ENCODE measurements at places on chromosomes 3 and 15. TPM values are rescaled to one million over a fixed set of nuclear protein-coding genes. Genes with fewer than 3 reads are reported as not detected.

GRCh38 chr15:87591582-87591981 lies 665.0 kb downstream of the NTRK3 start:
- H3K27me3 ChIP-seq, result no peaks in the 10 kb centered on the region
- H3K36me3 ChIP-seq, result no peaks in the 10 kb centered on the region
- H3K27ac ChIP-seq, result no peak overlapping the region
- H3K4me1 ChIP-seq, result no peaks in the 10 kb centered on the region

Gene SCN11A
- total RNA-seq, result 0.16 TPM

DNA sequence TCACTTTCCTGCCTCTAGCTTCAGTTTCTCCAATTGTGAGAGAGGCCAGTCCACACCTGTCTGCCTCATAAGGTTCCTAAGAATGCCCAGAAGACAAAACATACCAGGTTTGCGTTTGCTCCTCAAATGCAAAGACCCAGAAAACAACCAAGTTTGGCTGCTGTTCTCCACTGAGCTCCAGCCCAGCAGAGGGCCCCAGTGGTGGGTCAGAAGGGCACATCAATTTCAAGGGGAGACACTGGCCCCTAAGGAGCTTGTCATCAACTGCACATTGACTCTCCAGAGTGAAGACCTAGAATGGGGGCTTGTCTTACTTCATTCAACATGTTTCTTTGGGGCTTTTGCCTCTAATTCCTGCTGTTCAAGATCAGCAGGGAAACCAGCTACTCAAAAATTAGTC lies 127.9 kb upstream of the SLC6A11 start:
- no peak overlapping the region for H3K4me3 ChIP-seq
- no peak overlapping the region for H3K27ac ChIP-seq
- H3K4me1 ChIP-seq, result no peaks in the 10 kb centered on the region
- H3K36me3 ChIP-seq, result no peaks in the 10 kb centered on the region
- peaks cover 5% of the 10 kb centered on the region for H3K27me3 ChIP-seq

Gene ADPRH
- 43.8 TPM for total RNA-seq

DNA sequence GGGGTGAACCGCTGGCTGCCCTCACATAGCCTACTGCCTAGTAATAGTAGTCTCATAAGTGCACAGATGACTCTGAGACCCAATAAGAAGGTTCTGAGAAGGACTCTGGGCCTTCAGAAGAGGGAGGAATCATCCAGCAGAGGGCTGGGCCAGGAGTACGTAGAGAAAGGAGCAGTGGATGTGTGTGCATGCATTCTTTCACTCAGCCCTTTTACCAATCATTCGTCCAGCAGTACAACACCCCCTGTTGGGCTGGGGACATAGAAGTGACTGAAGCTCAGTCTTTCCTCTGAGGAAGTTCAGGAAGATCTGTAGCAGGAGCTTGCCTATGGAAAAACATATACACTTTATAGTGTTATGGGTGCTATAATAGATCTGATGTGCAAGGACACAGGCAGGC lies 333.1 kb downstream of the CLSTN2 start:
- no peak for DNase-seq
- H3K36me3 ChIP-seq, result no peaks in the 10 kb centered on the region
- no peak overlapping the region for H3K27ac ChIP-seq
- H3K27me3 ChIP-seq, result no peaks in the 10 kb centered on the region

GRCh38 chr15:60697750-60698149 lies 218.8 kb upstream of the ICE2 start:
- H3K27me3 ChIP-seq, result no peaks in the 10 kb centered on the region
- DNase-seq, result no peak
- no peak overlapping the region for H3K27ac ChIP-seq
- H3K4me1 ChIP-seq, result no peaks in the 10 kb centered on the region

Gene IL12A
- 7.8 TPM for total RNA-seq

Gene KCNH8
- total RNA-seq, result 1.3 TPM

DNA sequence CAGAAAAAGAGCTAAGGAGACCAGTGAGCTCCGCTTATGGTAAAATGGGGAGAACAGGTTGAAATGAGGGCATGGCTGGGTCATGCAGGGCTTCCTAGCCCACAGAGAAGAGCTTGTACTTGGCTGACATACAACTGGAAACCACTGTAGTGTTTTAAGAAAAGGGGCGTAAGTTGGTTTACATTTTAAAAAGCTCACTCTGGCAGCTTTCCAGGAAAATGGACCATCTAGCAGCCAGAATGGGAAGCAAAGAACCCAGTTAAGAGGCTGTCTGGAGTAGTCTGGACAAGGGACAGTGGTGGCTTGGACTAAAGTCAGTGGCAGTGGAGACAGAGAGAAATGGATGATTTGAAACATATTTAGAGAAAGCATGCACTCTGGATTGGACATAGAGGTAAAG lies 1.9 kb downstream of the MORC1 start:
- H3K27ac ChIP-seq, result no peak overlapping the region
- no peaks in the 10 kb centered on the region for H3K27me3 ChIP-seq
- no peaks in the 10 kb centered on the region for H3K4me1 ChIP-seq
- no peaks in the 10 kb centered on the region for H3K36me3 ChIP-seq
- DNase-seq, result no peak

Gene CCR8
- total RNA-seq, result not detected

DNA sequence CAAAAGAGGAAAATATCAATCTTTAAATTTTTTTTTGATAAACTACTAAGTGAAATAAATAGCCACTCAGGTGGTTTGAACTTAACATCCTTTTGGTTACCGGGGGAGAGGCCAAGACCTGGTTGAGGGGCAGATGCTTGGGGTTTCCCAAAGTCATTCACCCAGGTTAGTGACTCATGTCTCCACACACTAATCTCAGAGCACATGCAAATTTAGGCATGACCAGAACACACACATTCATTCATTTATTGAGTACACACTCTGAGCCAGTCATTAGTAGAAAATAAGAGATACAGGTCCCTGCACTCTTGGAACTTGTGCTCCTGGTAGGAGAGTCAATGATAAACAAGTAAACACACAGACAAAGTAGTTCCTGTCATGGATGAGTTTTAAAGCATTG lies 7.3 kb downstream of the ILDR1 start:
- H3K27ac ChIP-seq, result peak overlapping the region; percentile 56
- H3K4me1 ChIP-seq, result peaks cover 44% of the 10 kb centered on the region
- H3K36me3 ChIP-seq, result no peaks in the 10 kb centered on the region
- H3K27me3 ChIP-seq, result no peaks in the 10 kb centered on the region

Gene ZMYND10
- 0.64 TPM for total RNA-seq

DNA sequence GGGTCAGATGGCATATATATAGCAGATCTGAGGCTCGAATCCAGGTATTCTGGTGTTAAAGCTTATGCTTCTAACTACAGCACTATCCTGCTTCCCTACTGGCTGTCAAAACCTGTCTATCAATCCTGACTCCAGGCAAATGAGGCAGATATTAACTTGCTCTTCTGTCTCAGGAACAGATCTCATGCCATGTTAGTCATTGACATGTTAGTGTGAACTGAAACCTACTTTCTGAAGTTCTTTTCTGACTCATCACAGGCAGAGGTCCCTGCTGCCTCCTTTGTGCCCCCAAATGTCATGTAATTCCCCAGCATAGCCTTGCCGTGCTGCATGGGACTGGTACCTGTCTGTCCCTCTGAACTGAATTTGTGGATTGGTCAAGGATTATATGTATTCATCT lies 125.0 kb upstream of the SMAD3 start:
- DNase-seq, result no peak
- no peaks in the 10 kb centered on the region for H3K36me3 ChIP-seq
- no peaks in the 10 kb centered on the region for H3K4me1 ChIP-seq
- H3K4me3 ChIP-seq, result no peak overlapping the region
- H3K27ac ChIP-seq, result no peak overlapping the region

Gene GP5
- total RNA-seq, result 0.18 TPM

Gene EOGT
- total RNA-seq, result 14.4 TPM

Gene SLC24A5
- total RNA-seq, result not detected

Gene ITGA11
- not detected for total RNA-seq

Gene PLA2G4E
- total RNA-seq, result not detected

GRCh38 chr15:85690561-85691231 lies 104.0 kb downstream of the KLHL25 start:
- H3K27me3 ChIP-seq, result no peaks in the 10 kb centered on the region
- peaks cover 51% of the 10 kb centered on the region for H3K36me3 ChIP-seq
- peak overlapping the region; percentile 95 for H3K4me3 ChIP-seq
- no peak for DNase-seq
- peak overlapping the region; percentile 98 for H3K27ac ChIP-seq

DNA sequence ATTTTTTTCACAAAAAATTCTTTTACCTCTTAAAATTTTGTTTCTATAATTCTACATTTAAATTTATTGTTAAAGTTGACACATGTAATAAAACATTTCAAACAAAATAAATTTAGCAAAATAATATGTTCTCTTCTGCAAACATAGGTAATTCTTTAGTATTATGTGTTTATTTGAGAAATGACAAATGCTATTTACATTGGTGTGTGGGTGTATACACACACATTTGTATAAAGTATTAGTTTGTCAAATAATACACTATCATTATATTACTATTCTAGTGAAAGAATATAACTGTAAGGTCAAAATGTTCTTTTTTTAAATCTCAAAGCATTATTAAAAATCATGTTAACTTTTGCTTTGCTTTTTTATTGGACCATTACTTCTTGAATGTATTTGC lies 1370.6 kb downstream of the SI start:
- H3K27me3 ChIP-seq, result no peaks in the 10 kb centered on the region
- H3K4me1 ChIP-seq, result no peaks in the 10 kb centered on the region
- H3K36me3 ChIP-seq, result no peaks in the 10 kb centered on the region
- DNase-seq, result no peak
- no peak overlapping the region for H3K27ac ChIP-seq

- DNase-seq, result no peak
- H3K4me1 ChIP-seq, result peaks cover 34% of the 10 kb centered on the region
- H3K27me3 ChIP-seq, result peaks cover 11% of the 10 kb centered on the region
Measured at GRCh38 chr3:14687360-14687759, 12.4 kb downstream of the C3orf20 start.

Gene FBXW12
- not detected for total RNA-seq

DNA sequence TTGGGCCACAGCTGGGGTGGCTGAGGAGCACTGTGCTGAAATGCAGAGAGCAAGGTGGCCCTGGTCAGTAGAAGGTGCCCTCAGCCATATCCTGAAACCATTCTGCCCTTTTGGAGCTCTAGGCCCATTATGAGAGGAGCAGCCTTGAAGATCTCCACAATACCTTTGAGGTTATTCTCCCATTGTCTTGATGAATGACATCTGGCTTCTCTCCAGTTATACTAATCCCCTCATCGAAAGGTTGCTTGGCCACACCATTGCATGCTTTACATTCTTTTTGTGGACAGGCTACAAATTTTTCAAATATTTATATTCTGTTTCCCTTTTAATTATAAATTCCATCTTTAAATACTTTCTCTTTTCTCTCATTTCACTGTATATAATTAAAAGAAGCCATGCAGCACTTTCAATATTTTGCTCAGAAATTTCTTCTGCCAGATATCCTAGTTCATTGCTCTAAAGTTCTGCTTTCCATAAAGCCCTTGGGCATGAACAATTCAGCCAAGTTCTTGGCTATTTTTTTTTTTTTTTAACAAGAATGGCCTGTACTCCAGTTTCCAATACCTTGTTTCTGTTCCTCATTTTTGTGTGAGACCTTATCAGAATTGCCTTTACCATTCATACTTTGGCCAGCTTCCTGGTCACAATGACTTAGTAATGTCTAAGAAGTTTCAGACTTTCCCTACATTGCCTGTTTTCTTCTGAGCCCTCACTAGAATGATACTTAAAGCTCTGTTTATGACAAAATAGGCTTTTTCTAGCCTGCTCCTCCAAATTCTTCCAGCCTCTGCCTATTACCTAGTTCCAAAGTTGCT lies 138.9 kb upstream of the SGO1 start:
- no peak overlapping the region for H3K4me3 ChIP-seq
- no peak overlapping the region for H3K27ac ChIP-seq
- H3K36me3 ChIP-seq, result no peaks in the 10 kb centered on the region
- no peak for DNase-seq
- peaks cover 8% of the 10 kb centered on the region for H3K4me1 ChIP-seq

Gene TRPM1
- not detected for total RNA-seq

DNA sequence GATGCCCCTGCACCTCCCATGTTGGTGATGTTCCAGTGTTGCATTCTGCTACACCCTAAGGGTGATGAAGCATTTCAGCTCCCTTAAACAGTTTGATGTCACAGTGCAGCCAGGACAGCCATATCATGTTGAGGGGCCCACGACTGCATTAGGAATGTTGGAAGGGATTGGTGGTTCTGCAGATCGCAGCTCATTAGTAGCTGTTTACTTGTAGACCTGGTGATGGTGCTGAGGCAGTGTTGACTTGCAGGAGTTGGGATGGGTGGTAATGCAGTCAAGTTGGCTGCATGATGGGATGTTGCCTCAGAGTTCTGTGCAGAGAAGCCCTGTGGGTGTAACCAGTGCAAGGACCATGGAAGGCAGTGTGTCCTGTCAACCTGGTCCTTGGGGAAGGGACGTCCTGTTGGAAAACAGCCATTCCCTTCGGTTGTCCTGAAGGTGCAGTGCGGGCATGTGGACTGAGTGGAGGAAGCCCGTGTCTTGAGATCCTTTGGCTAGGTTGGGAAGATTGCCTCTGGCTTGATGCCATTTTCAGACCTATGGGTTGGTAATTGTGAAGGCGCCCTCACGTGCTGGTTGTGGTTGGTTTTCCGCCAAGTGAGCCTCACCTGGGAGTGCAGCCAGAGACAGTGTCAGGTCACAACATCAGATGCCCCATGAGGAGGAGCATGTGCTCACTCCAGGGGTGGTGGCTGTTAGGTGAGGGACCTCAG lies 100.7 kb downstream of the SNRPN start:
- DNase-seq, result no peak
- no peak overlapping the region for H3K27ac ChIP-seq

DNA sequence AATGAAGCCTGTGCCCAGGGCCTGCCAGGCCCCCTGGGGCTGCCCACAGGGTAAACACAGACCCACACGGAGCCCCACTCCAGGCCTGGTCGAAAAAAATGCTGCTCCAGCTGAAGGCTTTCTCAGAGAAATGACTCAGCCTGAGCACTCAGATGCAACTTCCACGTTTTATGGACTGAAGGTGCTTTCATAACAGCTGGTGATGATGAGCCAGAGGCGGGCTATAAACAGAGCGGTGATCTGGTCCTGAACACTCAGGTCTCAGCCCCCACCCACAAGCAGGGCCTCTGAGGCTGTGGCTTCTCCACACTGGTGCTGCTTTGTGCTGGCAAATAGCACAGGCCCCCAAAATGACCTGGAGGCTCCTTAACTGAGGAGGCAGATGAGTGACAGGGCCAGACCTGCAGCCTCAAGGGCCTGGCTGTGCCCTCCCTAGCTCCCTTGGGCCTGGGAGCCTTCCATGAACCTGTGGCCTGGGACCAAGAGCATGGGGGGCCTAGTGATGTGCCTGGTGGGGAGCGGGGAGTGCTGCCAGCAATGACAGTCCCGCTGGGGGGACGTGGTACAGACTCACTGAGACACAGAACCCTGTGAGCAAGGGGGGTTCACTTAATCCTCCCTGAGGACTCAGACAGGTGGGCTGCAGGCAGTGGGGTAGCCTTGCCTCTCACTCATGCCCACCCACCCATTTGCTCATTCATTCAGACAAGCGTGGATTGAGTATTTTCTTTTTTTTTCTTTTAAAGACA lies 23.0 kb upstream of the FURIN start:
- H3K27ac ChIP-seq, result peak overlapping the region; percentile 71
- H3K27me3 ChIP-seq, result no peaks in the 10 kb centered on the region
- H3K4me3 ChIP-seq, result peak overlapping the region; percentile 19
- H3K36me3 ChIP-seq, result no peaks in the 10 kb centered on the region

GRCh38 chr3:13149330-13150108 lies 76.3 kb upstream of the IQSEC1 start:
- peaks cover 3% of the 10 kb centered on the region for H3K27me3 ChIP-seq
- no peaks in the 10 kb centered on the region for H3K36me3 ChIP-seq
- H3K27ac ChIP-seq, result no peak overlapping the region

GRCh38 chr15:48850648-48851047 lies 27.3 kb upstream of the EID1 start:
- H3K4me1 ChIP-seq, result no peaks in the 10 kb centered on the region
- peaks cover 27% of the 10 kb centered on the region for H3K27me3 ChIP-seq
- DNase-seq, result no peak
- H3K36me3 ChIP-seq, result no peaks in the 10 kb centered on the region

GRCh38 chr15:67152429-67152828 lies 87.0 kb downstream of the SMAD3 start:
- H3K36me3 ChIP-seq, result peaks cover 33% of the 10 kb centered on the region
- peak overlapping the region; percentile 18 for H3K27ac ChIP-seq
- no peak overlapping the region for H3K4me3 ChIP-seq
- H3K4me1 ChIP-seq, result peaks cover 86% of the 10 kb centered on the region
